ENCODE measurements at places on chromosomes 6 and 20.
A peak's percentile ranks its signal among the peaks of the same experiment; 100 is the strongest.

GRCh38 chr6:41174610-41175009 lies 11.7 kb upstream of the TREM2 start:
- no peak overlapping the region for H3K4me3 ChIP-seq
- H3K4me1 ChIP-seq = no peaks in the 10 kb centered on the region
- no peak overlapping the region for H3K27ac ChIP-seq
- H3K36me3 ChIP-seq = no peaks in the 10 kb centered on the region
- DNase-seq = no peak

- no peak overlapping the region for H3K4me3 ChIP-seq
- no peak overlapping the region for H3K27ac ChIP-seq
- H3K27me3 ChIP-seq = no peaks in the 10 kb centered on the region
- H3K4me1 ChIP-seq = no peaks in the 10 kb centered on the region
These were observed 132.5 kb downstream of the FAXC start for GRCh38 chr6:99216959-99217358.

GRCh38 chr6:4516206-4516605 lies 260.0 kb upstream of the CDYL start:
- no peak for DNase-seq
- H3K27ac ChIP-seq = no peak overlapping the region
- no peaks in the 10 kb centered on the region for H3K4me1 ChIP-seq
- H3K27me3 ChIP-seq = no peaks in the 10 kb centered on the region
- H3K36me3 ChIP-seq = no peaks in the 10 kb centered on the region

DNA sequence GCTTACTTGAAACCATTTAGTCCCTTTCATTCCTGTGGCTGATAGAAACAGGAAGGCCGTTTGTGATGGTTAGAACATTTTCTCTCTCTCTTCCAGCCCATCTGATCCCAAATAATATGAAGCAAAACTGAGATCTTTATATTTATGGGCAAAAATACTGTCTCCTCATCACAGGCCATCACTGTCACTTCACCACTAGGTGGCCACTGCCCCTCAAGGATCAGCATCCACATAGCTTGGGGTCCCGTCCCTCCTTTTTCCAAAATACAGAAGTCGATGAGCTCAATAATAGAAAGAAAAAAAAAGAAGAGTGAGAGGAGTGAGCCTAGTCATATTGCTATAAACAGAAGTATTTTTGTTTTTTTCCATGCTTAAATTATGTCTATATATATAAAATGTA lies 46.4 kb upstream of the LAMP5 start:
- no peaks in the 10 kb centered on the region for H3K4me1 ChIP-seq
- no peak overlapping the region for H3K27ac ChIP-seq
- no peaks in the 10 kb centered on the region for H3K36me3 ChIP-seq
- no peak for DNase-seq

DNA sequence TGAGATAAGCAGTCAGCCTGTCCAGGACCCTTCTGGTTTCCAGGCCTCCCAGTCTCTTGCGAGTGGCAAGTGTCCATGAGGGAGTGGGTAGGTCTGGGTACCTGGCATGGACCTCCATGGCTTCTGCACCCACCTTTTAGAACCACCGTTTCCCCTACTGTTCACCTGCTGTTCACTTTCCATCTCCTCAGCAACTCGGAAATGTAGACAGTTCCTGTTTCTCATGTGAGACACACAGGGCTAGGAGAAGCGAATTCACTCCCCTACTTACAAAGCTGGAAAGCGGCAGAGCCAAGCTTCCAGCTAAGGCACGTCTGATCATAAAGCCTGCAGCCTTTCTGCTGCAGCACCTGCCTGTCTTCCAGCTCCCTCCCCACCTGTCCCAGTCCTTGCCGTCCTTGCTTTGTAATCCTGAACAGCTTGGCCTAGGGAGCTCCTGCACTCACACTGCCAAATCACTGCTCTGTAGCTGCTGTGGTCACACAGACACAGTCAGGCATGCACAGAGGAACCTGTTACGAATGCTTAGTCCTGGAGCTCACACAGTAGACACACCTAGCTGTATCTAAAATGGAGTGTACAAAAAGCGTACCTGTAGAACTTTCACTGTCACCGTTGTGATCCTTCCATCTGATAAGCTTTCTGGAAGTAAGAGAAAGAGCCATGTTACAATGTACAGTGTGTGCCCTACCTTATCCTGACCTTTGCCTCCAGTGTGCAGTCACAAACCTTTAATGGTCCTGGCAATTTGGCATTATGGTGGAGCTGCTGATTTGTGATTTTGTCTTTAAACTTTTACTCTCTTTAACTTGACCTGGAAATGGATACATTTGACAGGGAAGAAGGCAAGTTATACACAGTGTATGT lies 294.1 kb downstream of the NRN1 start:
- no peaks in the 10 kb centered on the region for H3K27me3 ChIP-seq
- H3K4me3 ChIP-seq = no peak overlapping the region
- H3K36me3 ChIP-seq = no peaks in the 10 kb centered on the region
- H3K27ac ChIP-seq = no peak overlapping the region

- DNase-seq = no peak
- peak overlapping the region; percentile 90 for H3K4me3 ChIP-seq
- no peaks in the 10 kb centered on the region for H3K36me3 ChIP-seq
These were observed 1.7 kb downstream of the SMOC2 start for GRCh38 chr6:168442646-168443045.

- no peak for DNase-seq
- H3K4me3 ChIP-seq = no peak overlapping the region
- H3K4me1 ChIP-seq = no peaks in the 10 kb centered on the region
- H3K36me3 ChIP-seq = no peaks in the 10 kb centered on the region
- H3K27ac ChIP-seq = no peak overlapping the region
These were observed 471.8 kb upstream of the AGPAT4 start for GRCh38 chr6:161745594-161746141.

GRCh38 chr6:156658186-156658965 lies 118.8 kb upstream of the ARID1B start:
- DNase-seq = no peak
- H3K27ac ChIP-seq = no peak overlapping the region
- H3K27me3 ChIP-seq = no peaks in the 10 kb centered on the region

GRCh38 chr6:38024908-38025307 lies 205.4 kb downstream of the ZFAND3 start:
- no peak overlapping the region for H3K4me3 ChIP-seq
- H3K27me3 ChIP-seq = no peaks in the 10 kb centered on the region
- H3K27ac ChIP-seq = no peak overlapping the region
- no peaks in the 10 kb centered on the region for H3K36me3 ChIP-seq
- no peaks in the 10 kb centered on the region for H3K4me1 ChIP-seq
- no peak for DNase-seq

GRCh38 chr6:167507376-167507945 lies 182.6 kb downstream of the TTLL2 start:
- DNase-seq = no peak
- H3K4me1 ChIP-seq = no peaks in the 10 kb centered on the region
- no peak overlapping the region for H3K4me3 ChIP-seq
- peaks cover 5% of the 10 kb centered on the region for H3K27me3 ChIP-seq
- no peaks in the 10 kb centered on the region for H3K36me3 ChIP-seq

GRCh38 chr6:73382462-73383113 lies 12.0 kb upstream of the DDX43 start:
- no peak overlapping the region for H3K27ac ChIP-seq
- H3K36me3 ChIP-seq = no peaks in the 10 kb centered on the region

DNA sequence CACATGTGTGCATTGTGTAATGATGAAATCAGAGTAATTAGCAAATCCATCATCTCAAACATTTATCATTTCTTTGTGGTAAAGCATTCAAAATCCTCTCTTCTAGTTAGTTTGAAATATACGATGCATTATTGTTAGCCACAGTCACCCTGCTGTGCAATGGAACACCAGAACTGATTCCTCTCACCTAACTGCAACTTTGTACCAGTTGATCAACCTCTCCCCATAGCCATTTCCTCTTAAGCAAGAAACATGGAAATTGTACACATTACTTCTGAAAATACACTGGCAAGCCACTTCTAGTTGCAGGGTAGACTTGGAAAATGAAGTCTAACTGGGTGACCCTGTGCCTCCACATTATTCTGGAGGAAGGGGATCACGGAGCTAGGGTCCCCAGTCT lies 58.1 kb upstream of the ESR1 start:
- H3K4me1 ChIP-seq = no peaks in the 10 kb centered on the region
- H3K27me3 ChIP-seq = no peaks in the 10 kb centered on the region
- H3K4me3 ChIP-seq = no peak overlapping the region
- H3K27ac ChIP-seq = no peak overlapping the region
- H3K36me3 ChIP-seq = no peaks in the 10 kb centered on the region
- DNase-seq = no peak

DNA sequence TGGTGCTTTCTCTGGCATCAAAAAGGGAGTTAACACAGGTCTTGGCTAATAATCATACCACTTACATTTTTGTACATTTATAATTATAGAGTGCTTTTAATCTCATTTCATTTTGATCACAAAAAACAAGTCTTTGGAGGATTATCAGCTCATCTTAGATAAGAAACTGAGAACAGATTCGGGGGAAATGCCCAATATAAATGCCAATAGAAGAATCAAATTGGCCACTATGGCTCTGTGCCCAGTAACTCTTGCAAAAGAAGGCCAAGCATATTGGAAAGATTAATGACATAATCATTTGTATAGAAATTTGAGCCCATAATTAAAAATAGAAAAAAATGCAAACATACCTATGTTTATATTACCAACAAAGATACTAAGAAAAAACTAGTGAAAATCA lies 42.5 kb downstream of the IPCEF1 start:
- H3K36me3 ChIP-seq = no peaks in the 10 kb centered on the region
- H3K4me3 ChIP-seq = no peak overlapping the region
- no peaks in the 10 kb centered on the region for H3K27me3 ChIP-seq
- H3K4me1 ChIP-seq = no peaks in the 10 kb centered on the region
- no peak for DNase-seq

DNA sequence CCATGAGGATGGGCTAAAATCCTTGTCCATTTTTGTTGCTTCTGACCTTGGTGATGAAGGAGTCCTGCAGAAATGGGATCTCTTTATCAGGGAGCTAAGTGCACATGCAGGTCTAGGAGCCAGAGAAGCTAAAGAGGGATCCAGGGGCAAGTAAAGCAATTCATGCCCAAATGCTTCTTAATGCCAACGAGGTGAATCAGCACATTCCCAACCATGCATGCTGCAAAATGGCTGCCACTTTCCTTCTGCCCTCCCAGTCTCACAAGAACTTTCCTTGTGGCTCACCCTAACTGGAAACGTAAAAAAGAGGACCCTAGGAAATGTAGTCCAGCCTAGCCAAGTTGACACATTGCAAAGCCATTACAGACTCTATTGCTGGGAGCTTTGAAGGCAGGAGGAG lies 298.4 kb downstream of the MAFB start:
- no peak overlapping the region for H3K27ac ChIP-seq
- no peaks in the 10 kb centered on the region for H3K27me3 ChIP-seq
- no peaks in the 10 kb centered on the region for H3K36me3 ChIP-seq
- no peak overlapping the region for H3K4me3 ChIP-seq

DNA sequence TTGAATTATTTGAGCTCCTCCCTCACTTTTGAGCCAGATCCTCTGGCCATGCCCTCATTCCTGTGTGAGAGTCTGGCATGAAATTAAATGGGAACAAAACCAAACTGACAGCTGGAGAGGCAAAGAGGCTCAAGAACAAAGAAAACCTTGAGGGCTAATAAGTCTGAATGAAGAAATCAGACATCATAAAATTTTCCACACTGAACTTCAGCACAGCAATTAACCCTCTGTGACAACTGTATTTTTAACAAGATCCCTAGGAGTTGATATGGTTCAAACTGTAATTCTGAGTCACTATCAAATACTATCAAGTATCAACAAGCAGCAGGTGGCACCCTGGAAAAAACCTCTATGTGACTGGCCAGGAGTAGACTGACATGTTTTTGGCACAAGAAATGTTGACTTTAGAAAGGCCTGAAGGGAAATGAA lies 109.4 kb upstream of the EMILIN3 start:
- peaks cover 6% of the 10 kb centered on the region for H3K4me1 ChIP-seq
- DNase-seq = no peak
- no peaks in the 10 kb centered on the region for H3K36me3 ChIP-seq
- peak overlapping the region; percentile 28 for H3K27ac ChIP-seq
- H3K27me3 ChIP-seq = no peaks in the 10 kb centered on the region
